ENCODE measurements at places on chromosomes 1 and 21. TPM values are rescaled to one million over a fixed set of nuclear protein-coding genes. Genes with fewer than 3 reads are reported as not detected.

CHML gene
- total RNA-seq, result 13.2 TPM

FCRL5 gene
- not detected for total RNA-seq

LINGO4 gene
- total RNA-seq, result not detected

VASH2 gene
- under 0.01 TPM for total RNA-seq
